ENCODE measurements at places on chromosomes 4 and X.

- DNase-seq, result no peak
Observed at GRCh38 chrX:11478026-11478425, 184.8 kb downstream of the AMELX start.

DNA sequence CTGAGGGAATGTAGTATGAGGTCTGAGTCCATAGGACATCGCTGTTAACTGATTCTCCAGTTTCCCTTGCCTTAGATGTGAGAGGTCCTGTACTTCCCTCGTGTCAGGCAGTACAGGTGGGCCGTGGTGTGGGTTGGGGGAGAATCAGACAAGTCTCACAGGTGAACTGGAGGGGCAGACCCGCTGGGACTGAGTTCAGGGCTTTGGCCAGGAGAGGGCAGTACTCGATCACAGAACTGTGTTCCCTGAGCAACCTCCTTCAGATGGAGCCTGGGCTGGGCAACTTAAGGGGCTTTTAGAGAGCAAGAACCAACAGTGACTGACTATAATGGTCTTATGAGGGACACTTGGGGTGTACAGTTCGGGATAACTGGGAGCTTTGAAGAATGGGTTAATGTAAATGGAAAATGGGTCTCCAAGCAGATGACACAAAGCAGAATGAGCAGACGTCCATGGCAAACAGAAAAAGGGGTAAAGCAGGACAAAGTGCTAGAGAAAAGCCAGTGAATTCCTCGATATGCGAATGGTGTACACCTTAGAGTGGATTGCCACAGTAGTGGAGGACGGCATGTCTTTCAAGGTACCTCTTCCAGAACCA, 83.6 kb downstream of the CCNG2 start:
- DNase-seq, result peak; percentile 20

DNA sequence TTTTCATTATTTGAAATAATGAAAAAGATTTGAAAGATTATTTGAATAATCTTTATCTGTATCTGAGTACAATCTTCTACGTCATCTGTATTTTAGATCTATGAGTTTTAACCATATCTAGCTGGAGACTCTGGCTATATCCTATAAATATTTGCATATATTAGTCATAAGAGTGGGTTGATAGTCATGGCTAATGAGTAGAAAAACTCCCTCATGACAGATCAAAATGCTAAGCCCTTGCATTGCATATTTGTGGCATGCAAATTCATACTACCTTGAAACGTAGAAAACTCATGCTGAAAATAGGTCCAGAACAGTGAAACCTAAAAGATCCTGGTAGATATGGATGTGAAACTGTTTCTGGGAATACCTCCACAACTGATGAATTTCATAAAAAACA, 291.3 kb downstream of the GALNTL6 start:
- no peak for DNase-seq

GRCh38 chr4:10108818-10109783, 7.5 kb downstream of the WDR1 start:
- no peak for DNase-seq

- no peak for DNase-seq
Observed at GRCh38 chrX:118189628-118190027, 73.0 kb upstream of the KLHL13 start.

DNA sequence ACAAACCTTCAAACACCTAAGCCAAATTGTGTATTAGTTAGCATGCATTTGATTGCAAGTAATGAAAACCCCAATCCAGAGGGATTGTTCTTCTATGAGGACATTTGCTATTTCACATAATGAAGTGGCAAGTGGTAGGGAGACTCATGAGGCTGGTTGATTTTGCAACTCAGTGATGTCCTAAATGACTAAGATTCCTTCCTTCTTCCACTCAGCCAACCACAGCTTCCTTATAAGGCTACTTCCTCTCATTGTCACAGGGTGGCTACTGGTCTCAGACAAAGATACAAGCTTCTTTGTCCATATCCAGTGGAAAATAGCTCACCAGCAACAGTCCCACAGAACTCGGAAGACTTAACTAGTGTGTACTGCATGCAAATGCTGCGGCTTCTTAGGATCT, 5.3 kb upstream of the OTC start:
- DNase-seq, result no peak

DNA sequence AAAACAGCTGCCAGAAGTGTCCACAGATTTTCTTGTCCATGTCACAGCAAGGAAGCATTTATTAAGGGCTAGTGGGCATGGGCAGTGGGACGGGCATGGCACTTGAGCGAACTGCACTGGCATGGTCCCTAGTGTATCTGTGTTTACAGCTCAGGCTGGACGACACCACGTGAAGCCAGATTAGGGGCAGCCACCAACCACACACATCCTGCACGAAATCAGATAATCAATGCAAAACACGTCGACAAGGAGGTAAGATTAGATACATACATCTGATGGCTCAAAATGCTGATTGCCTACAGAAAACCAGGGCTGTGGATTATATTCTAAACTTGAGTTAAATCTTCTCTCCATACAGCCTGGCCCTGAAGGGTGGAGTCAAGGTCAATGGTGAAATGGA, 103.8 kb upstream of the ATP6AP2 start:
- DNase-seq, result no peak

DNA sequence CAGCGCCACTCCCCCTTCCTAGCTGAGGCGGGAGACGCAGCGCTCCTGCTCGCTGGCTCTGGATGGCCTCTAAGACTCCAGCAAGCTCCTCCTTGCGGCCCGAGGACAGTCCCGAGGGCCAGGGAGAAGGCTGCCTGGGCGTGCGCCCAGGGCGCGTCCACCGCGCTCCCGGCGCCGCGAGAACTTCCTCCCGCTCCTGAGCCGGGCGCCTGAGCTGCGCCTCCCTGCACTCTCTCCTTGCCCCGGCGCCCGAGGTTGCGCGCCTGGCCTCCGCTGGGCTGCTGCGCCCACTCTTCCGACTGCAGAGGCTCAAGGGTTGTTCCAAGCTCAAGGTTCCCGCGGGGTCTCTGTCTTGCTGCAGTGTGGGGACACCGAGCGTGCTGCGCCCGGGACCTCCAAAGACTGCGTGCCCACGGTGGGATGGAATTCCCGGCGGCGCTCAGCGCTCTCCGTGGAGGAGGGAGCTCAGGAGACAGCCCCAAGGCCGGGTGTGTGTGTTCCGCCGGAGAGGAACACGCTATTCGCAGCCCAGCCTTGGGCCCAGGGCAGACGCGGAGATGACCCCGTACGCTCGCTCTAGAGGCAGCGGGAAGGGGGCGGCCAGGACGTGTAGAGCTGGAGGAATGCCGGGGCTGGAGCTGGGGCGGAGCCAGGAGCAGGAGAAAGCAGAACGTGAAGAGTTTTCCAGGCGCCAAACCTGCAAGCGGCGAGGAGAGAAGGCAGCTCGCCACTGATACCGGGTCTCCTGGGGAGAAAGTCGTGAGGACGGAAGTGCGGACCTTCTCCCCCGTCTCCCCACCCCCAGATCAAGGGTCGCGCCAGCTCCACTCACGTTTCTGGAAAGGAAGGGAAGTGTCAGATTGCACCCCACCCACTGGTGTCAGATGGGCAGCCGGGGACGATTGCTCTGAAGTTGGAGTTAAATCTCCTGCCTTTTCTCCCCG, at the start of gene ARHGAP6:
ARHGAP6 (minus strand) TSS at position 753 of the 944 bp plus-strand sequence. CDS start 1,092 bp downstream, outside the sequence.
- no peak for DNase-seq

DNA sequence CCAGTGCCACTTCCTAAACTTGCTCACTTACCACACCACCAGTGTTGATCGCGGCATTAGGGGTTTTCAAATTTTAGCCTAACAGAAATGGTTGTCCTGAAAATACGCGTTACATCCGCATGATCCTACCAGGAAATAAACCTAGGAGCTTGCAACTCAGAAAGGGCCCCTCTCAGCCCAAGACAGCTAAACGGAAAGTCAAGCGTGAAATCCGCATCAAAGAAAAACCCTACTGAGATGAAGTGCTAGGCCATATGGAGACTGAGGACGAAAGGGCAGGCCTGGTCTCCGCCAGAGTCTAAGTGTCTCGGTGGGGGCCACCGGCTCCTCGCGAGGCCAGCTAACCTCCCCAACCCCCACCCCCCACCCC, 626 bp downstream of the YTHDC1 start:
- DNase-seq, result no peak

DNA sequence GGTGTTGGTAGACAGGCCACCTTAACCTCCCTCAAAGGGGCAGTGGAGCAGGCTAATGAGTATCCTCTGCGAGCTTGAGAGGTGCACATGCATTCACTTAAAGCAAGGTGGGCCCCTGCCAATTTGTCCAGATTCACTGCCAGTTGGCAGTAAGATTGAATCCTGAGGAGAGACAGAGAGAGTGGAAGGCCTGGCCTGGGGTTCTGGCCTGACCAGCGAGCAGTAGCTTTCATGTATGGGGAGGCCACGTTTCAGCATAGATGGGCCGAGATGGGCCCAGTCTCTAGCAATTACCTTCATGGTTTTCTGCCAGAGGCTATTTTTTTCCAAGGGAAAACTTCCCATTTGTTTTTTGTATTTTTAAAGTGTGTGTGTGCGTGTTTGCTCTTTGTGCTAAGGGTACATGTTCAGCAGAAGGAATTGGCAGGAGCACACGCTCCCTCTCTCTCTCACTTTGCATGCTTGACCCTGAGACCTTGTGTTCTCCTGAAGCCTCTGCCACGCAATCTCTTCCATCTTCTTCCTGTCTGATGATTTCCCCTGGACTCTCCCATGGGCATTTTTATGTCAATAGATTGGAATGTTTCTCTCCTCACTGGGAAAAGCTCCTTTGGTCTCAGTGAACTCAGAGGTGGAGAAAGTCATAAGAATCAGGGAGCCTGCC, 215.8 kb upstream of the SFRP2 start:
- DNase-seq, result no peak

GRCh38 chr4:96262057-96262456, 422.2 kb downstream of the PDHA2 start:
- DNase-seq, result no peak

- no peak for DNase-seq
Observed at GRCh38 chr4:16027626-16028025, 56.2 kb downstream of the PROM1 start.

GRCh38 chr4:35166466-35166865, 1077.8 kb downstream of the ARAP2 start:
- no peak for DNase-seq

DNA sequence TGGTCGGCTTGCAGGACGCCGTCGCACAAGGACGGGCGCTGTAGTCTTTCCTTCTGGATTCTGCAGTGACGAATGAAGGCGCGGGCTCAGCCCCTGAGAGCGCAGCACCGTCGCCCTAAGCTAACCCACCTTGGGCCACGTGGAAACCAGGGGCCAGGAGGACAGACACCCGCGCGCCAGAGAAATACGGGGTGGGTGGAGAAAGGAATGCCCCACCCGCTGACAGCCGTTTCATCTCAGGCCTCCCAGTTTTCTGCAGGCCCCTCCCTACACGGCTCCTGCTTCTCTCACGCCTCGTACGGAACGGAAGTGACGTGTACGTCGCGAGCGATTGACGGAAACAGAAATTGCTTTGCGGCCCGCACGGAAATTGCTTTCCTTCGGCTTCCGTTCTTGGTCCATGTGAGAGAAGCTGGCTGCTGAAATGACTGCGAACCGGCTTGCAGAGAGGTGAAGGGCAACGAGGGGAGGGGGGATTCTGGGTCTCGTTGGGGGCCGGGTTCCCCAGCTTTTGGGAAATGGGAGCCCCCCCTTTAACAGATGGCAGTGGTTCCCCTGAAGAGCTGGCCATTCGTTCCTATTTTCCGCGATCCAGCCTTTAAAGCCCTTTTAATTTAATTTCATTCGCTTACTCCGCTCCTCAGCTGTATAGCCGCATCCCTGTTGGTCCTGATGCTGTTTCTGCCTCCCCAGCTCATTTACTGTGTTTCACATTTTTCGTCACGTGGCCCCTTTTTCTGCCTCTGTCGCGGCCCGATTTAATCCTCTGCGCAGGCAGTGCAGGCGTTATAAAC, at the start of gene UTP14A:
UTP14A (plus strand) TSS at position 378 of the 794 bp plus-strand sequence; CDS start at position 425, 47 bp downstream.
- DNase-seq, result peak; percentile 90

DNA sequence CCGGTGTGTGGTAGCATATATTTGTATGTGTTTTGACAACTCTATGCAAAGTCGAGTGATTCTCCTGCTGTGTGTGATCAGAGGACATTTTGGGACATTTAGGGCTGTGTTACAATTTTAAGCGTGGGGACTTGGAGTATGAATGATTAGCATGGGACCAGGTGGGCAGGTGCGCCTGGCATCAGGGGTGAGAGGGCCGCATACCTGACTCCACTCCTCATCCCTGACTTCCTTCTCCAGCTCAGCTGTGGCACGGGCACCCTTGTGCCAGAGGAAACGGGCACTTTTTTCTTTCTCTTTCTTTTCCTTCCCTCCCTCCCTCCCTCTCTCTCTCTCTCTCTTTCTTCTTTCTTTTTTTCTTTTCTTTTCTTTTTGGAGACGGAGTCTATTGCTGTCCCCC, 15.7 kb upstream of the PLCXD1 start:
- no peak for DNase-seq

DNA sequence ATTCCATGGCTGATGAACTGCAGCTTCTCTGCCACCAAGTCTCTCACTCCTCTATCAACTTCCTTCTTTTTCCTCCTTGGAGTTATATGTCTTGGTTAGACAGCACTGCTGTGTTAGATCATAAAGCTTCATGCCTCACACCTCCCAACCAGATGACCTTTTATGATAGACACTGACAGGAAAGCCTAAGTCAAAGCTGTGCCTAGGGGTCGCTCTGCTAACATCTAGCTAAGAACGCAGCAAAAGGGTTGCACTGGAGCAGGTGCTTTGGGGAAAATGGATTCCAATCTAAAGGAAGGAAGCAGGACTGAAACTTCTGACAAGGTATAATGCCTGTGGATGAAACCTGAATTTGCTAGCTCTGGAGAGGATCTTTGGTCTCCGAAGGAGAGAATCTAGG, 509.7 kb downstream of the SMARCA1 start:
- DNase-seq, result no peak

- DNase-seq, result no peak
Observed at GRCh38 chrX:138057883-138058282, 492.0 kb downstream of the ZIC3 start.

DNA sequence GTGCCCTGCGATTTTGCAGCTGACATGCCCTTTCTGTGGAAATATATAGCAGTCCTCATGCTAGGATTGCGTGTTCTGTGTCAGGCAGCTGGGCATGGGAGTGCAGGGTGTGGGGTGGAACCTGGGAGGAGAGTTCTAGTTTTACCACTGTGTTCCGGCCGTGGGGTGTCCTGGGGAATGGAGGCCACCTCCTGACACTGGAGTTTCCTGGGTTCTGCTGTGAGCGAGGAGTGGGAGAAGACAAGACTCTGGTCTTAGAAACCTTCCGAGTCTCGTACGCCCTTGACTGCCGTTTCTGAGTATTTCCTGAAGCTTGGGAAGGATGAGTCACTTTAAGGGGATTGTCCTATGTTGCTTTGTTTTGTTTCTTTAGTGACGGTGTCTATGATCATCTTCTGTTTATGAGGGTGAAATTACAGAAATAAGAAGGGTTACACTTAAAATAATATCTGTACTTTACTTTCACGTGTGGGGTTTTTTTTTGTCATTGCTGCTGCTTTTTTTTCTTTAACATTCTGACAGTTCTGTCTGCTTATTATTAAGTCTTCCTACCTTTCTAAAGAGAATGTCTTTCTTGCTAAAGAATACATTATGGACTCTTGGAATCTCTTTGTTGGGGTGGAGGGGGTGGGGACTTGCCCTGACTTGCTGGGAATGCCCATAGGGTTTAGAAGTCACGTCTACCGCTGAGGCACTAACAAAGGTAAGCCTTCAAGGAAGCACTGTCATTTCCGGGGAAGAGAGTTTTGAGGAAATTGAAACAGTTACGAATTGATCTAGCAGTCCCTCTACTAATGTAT, 19.1 kb downstream of the CD99 start:
- no peak for DNase-seq

- no peak for DNase-seq
Observed at GRCh38 chrX:54695816-54696487, 102.1 kb downstream of the ITIH6 start.

- DNase-seq, result no peak
Observed at GRCh38 chr4:142818031-142818430, 28.1 kb downstream of the INPP4B start.
